ENCODE measurements at places on chromosomes 2 and 18. TPM values are rescaled to one million over a fixed set of nuclear protein-coding genes. Genes with fewer than 3 reads are reported as not detected.

- no peaks in the 10 kb centered on the region for H3K4me1 ChIP-seq
- H3K36me3 ChIP-seq = no peaks in the 10 kb centered on the region
- H3K27me3 ChIP-seq = no peaks in the 10 kb centered on the region
- no peak overlapping the region for H3K4me3 ChIP-seq
These were observed 100.1 kb downstream of the TSN start for GRCh38 chr2:121855510-121855909.

DNA sequence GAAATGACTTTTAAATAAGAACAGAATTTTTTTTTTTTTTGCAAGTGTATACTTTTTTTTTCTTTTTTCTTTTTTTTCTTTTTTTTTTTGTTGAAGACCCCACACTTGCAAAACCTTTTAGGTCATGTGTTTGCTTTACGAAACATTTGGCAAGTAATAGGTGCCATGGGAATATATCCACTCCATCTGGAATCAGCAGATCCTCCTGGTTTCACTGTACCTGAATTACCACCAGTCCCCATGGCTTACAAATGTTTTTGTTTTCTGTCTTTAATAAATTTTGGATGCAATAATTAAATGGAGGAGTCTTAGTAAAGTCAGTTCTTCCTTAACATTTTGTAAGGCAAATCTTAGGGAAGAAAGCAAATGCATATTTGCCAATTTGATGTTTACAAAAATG is 559.7 kb upstream of the ZEB2 start:
- no peaks in the 10 kb centered on the region for H3K4me1 ChIP-seq
- H3K4me3 ChIP-seq = no peak overlapping the region
- H3K27me3 ChIP-seq = no peaks in the 10 kb centered on the region
- no peaks in the 10 kb centered on the region for H3K36me3 ChIP-seq

- H3K36me3 ChIP-seq = no peaks in the 10 kb centered on the region
- H3K4me1 ChIP-seq = no peaks in the 10 kb centered on the region
- no peak overlapping the region for H3K27ac ChIP-seq
- H3K27me3 ChIP-seq = no peaks in the 10 kb centered on the region
These were observed 137.2 kb downstream of the CELF4 start for GRCh38 chr18:37428288-37428974.

DNA sequence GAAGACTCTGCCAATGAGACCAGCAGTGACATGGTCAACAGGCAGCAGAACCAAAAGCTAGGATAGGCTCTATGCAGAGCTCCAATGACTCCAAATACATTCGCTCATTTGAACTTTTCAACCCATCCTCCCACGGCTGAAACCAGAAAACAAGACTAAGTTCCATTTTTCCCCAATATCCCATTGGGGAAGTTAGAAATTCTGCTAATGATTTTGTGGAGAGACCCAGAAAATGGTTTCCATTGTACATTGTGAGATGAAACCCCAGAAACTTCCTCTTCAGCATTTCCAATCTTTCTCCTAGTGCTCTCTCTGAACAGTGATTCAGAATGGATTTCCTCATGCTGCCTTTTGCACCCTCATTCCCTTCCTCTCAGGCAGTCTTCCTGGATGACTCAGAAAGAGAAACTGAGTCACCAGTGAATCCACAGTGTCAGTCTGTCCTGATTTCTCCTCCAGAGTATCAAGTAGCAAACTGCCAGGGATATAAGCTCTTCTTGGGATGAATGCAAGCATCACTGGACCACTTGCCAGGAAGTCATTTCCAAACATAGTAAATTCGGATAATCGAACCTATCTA is 467.7 kb upstream of the ID2 start:
- no peaks in the 10 kb centered on the region for H3K4me1 ChIP-seq
- no peak overlapping the region for H3K27ac ChIP-seq
- H3K4me3 ChIP-seq = no peak overlapping the region
- peak; percentile 15 for DNase-seq
- H3K36me3 ChIP-seq = no peaks in the 10 kb centered on the region
- no peaks in the 10 kb centered on the region for H3K27me3 ChIP-seq

- H3K4me1 ChIP-seq = no peaks in the 10 kb centered on the region
- no peak for DNase-seq
- no peaks in the 10 kb centered on the region for H3K36me3 ChIP-seq
- no peak overlapping the region for H3K27ac ChIP-seq
- H3K27me3 ChIP-seq = no peaks in the 10 kb centered on the region
- H3K4me3 ChIP-seq = no peak overlapping the region
These were observed 25.2 kb upstream of the RGPD4 start for GRCh38 chr2:107801498-107801897.

DNA sequence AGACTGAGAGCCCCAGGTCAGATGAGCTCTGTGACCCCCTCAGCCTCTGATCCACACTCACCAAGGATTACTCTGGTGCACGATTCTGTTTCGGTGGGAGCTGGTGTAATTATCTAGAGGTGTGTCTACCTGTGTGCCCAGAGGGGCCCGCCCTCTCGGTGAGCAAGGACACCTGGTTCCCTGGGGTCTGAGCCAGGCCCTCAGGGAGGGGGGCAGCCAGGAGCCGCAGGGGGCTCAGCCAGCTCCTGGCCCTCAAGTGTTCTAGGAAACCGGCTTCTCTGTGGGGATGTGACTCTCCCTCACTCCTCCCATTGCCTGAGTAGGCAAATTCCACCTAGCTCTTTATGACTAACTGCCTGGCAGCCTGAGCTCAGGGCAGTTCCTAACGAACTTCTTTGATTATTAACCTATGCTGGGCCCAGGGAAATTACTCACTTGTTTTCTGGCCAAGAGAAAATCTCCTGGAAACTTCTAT is 17.4 kb downstream of the AGAP1 start:
- H3K27me3 ChIP-seq = no peaks in the 10 kb centered on the region
- peak overlapping the region; percentile 41 for H3K4me3 ChIP-seq
- H3K36me3 ChIP-seq = peaks cover 2% of the 10 kb centered on the region
- H3K4me1 ChIP-seq = peaks cover 18% of the 10 kb centered on the region

GRCh38 chr2:122745603-122746002 is 990.2 kb downstream of the TSN start:
- H3K27ac ChIP-seq = no peak overlapping the region
- H3K27me3 ChIP-seq = no peaks in the 10 kb centered on the region
- H3K4me3 ChIP-seq = no peak overlapping the region
- DNase-seq = no peak
- H3K4me1 ChIP-seq = no peaks in the 10 kb centered on the region

DNA sequence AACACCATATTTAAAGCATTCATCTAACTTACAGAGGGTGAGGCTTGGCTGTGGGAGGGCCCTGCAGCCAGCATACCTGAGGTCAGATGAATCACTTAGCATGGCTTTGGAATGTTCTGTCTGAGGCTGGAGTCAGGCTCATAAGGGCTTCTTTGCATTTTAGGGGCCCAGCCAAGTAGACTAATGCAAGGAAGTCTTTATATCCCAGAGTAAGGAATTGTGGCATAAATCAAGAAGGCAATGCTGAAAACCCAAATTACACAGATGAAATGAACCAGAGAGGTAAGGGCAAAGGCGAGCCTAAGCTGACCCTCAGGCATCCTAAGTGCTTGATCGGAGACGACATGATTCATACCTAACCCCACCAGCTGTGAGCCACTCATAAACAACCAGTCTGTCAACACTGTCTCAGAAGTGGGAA is 383.6 kb downstream of the DCC start:
- no peaks in the 10 kb centered on the region for H3K36me3 ChIP-seq
- no peak for DNase-seq
- no peak overlapping the region for H3K27ac ChIP-seq
- no peak overlapping the region for H3K4me3 ChIP-seq

CYP20A1 gene
- polyA plus RNA-seq = 11.6 TPM

NEB gene
- polyA plus RNA-seq = 0.16 TPM

EML6 gene
- polyA plus RNA-seq = 0.96 TPM

IL1A gene
- polyA plus RNA-seq = 146 TPM

Data from keratinocyte (primary cell).